NCI-H1417 (cell line): ENCODE measurements at places on chromosomes 6 and 20.

DNA sequence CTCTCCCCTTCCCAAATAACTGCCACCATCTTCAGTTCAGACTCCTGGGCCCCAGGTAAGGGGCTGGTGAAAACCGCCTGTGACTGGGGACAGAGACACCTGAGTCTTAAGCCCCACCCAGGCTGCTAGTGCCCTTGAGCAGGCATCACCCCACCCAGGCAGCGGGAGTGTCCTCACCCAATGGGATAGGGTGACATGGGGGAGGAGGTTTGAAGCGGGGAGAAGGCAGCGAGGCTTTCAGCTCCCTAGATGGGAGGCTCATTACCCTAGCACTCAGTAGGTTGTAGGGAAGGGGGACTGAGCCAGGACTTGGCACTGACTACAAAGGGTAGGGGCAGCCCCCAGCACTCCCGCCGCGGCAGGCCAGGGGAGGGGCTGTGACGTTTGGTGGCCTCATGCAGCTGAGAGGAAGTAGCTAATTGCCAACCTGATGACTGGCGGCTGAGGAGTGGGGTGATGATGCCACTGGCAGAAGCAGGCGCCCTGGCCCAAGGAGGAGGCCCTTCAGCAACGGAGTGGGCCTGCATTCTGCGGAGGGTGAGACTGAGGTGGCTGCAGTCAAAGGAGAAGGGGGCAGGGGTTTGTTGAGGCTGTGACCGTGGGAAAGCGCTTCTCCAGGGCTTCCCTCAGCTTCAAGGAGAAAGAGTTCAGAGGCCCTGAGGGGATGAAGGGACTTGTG, 126.9 kb downstream of the MRPL14 start:
- DNase-seq: peak; percentile 57

DNA sequence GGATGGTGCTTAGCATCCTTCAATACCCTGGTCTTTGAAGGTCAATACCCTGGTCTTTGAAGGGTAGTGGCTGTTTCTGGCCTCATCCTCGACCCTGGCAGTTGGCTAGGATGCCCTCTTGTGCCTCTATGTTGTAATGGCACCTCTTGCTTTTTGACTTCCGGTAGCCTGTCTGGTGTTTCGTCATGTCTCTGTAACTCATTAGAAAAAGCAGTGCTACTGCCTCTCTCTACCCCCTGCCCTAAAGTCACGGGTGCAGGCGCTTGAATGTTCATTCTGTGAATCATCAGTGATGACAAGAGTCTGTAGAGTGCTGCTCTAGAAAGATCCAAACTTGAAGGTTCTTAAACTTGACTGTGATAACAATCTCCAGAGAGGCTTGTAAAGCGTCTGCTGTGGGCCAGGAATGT, 28.3 kb downstream of the RSPO4 start:
- DNase-seq: no peak

DNA sequence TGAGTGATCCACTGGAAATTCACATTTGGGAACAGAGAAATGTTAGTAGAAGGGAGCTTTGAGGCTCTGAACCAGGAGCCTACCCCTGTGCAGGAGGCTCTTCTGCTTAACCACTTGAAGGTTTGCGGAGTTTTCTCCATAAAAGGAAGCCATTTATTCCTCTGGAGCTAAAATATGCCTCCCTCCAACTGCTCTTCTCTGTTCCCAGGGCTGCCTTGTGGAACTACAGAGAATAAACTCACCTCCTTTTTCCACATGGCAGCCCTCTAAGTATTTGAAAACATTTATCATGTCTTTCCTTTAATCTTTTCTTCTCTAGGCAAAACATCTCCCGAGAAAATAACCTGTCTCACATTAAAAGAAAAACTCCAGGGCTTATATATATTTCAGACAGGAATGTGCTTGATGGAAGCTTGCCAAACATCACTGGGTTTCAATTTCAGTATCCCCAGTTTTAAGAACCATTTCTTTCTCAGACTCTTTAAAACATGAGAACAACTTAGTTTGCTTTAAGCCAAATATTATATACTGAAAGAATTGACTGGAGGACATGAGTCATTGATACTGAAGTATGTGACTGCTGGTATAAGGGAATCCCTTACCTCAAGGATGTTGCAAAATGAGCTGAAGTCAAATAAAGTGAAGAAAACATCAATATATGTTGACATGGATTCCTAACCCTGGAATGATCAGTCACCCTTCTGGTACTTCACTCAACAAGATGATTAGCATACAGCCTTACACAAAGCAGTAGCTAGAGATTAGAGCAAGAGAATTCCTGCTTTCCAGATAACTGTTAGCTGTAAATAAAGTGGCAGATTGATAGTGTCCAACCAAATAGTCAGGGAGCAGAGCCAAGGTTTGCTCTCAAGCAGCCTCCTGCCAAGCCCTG, 74.0 kb downstream of the ZBTB2 start:
- peak; percentile 19 for DNase-seq

- peak; percentile 89 for DNase-seq
Measured at GRCh38 chr6:91659891-91660290, 1073.0 kb upstream of the MAP3K7 start.

- DNase-seq: no peak
Measured at GRCh38 chr20:38844963-38845362, 39.5 kb downstream of the PPP1R16B start.

GRCh38 chr6:12504325-12504966, 212.1 kb upstream of the PHACTR1 start:
- DNase-seq: peak; percentile 6

DNA sequence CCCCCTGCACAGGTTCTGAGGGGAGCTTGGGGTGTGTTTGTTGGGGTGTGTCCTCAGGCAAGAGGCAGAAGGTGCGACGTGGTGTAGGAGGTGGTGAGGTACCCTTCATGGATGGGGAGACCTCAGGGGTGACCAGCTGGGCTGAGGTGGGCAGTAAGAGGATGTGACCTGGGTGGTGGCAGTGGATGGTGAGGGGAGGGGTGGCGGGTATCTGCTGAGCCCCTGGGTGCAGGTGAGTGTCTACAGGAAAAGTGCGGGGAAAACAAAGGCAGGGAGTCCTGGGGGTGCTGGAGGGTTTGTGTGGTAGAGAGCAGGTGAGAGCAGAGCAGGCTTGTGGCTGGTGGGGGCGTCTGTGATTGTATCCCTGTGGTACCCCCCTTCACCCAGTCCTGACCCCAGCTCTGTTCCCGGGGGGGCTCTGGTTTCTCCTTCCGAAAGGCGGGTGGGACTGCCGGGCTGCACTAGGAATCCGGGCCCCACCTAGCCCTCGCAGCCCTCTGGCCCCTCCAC, 631 bp downstream of the RAET1L start:
- no peak for DNase-seq

GRCh38 chr6:97674802-97675201, 391.8 kb upstream of the MMS22L start:
- DNase-seq: no peak

DNA sequence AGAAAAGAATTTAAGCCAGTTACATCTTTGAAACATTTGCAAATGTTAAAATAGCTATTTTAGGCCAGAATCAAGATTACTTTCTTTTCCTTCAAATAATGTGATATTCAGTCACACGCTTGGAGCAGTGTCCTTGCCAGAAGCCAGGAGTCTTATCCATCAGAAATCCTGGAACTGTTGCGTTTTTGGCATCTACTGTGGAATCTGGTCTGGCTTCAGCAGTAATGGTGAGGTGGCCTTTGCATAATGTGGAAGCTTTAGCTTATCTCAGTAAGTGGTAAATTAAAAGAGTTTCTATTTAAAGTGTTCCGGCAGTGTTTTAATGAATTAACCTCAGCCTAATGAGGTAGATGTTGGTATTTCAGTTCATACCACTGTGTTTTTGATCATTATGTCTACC, 97.6 kb downstream of the FIG4 start:
- DNase-seq: no peak

DNA sequence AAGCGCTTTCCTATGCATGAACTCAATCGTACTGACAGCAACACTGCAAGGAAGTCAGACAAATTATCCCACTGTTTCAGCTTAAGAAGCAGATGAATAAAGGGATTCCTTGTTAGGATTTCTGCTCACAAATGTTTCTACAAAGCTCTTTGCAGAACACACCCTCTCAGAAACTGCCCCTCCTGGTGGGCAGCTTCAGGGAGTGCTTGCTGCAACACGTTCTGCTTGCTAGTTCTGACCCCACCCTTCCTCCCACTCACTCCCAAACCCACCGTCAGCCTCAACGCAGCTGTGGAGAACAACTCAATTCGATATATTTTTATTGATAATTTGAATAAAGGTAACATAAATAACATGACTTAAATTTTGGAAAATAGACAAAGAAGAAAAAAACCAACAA, 250.8 kb upstream of the PRDM1 start:
- peak; percentile 34 for DNase-seq

- no peak for DNase-seq
Measured at GRCh38 chr6:117613920-117614560, 11.7 kb upstream of the GOPC start.

DNA sequence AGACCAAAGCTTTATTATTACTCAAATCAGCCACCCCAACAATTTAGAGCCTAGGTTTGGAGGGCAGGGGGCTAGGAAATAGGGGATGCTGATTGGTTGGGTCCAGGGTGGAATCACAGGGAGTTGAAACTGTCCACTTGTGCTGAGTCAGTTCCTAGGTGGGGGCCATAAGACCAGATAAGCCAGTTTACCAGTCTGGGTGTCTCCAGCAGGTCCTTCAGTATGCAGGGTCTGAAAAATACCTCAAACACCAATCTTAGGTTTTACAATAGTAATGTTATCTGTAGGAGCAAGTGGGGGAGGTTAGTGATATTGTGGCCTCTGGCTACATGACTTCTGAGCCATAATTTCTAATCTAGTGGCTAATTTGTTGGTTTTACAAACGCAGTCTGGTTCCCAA, 63.2 kb downstream of the UBR2 start:
- no peak for DNase-seq

DNA sequence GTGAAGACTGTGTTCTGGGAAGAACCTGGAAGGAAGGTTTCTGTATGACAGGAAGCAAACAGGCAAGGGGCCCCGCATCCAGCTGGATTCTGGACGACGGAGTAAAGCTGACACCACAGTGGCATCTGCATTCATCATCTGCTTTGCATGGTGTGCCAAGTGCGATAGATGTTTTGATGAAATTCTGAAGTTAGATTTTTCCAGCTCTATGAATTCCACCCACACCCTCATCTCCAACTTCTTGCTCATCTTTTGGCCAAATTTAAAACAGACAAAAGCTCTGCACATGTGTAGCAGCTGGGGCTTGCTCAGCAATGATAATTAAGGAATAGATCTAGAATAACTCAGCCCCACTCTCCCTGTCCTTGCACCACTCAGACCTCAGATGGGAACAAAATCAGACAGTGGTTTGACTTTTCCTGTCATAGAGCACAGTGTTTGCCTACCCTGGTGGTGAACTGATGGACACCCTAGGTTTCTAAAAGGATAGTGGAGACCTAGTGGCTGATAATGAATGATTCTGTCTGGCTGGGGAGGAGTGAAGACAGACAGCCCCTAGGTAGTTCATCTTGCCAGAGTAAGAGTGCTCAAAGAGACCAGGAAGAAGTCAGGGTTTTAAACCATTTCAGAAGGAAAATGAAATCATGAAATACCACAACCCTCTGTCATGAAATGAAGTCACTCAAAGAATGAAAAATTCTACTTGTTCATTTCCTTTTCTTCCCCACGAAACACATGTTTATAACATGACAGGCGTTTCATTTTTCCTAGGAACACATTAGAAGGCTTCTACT, 85.8 kb downstream of the BCAS1 start:
- DNase-seq: no peak

- DNase-seq: no peak
Measured at GRCh38 chr20:53873230-53873604, 197.2 kb downstream of the BCAS1 start.

- DNase-seq: no peak
Measured at GRCh38 chr6:138504764-138505689, 5.7 kb upstream of the NHSL1 start.

GRCh38 chr6:108302386-108302785, 7.5 kb downstream of the AFG1L start:
- DNase-seq: no peak

DNA sequence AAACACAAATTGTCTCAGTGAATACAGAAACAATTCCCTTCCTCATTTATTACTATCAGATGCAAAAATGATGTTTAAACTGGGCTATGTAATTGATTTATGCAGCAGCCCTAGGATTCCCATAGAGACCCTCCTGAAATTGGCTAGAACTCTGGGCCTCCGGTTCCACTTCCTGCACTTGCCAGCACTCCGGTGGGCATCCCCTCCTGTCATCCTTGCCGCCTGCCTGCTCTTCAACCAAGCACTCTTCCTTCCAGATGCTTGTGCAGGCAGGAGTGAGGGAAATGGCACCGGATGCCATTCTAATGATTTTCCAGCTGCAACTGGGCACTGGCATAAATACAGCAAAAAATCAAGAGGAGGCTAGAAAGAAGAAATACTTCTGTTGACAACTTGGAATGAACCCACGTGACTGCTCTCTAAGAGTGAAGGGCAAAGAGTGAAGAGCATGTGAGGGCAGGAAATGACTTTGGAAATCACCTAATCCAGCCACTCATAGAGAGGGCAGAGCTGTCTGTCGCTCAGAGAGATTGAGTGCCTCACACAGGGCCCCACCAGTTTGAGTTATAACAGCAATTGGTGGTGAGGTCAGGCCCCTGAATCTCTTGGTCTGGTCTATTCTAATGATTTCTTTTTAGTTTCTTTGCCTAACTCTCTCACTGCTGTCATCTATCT, 3.7 kb upstream of the NEDD9 start:
- DNase-seq: no peak

GRCh38 chr6:130862370-130862769, 35.2 kb downstream of the SMLR1 start:
- no peak for DNase-seq

- DNase-seq: no peak
Measured at GRCh38 chr6:36769676-36770499, 69.4 kb downstream of the CPNE5 start.

GRCh38 chr6:16511040-16511660, 250.1 kb downstream of the ATXN1 start:
- DNase-seq: peak; percentile 28

DNA sequence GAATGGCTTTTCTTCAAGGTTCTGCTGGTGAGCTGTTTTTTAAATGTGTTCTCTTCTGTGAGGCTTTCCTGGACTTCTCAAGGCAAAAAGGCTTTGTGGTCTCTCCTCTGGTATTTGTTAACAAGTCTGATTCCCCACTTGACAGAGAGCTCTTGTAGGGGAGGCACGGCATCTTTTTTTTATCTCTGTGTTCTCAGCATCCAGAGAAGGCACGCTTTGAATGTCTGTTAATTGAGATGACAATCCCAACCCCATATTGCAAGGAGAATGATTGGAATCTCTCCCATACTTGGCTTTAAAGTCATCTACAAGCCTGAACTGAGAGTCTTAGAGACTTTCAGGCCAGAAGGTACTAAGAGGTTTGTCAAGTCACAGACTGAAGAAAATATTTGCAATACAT, 22.6 kb downstream of the EDN1 start:
- DNase-seq: no peak

- no peak for DNase-seq
Measured at GRCh38 chr6:132961610-132962009, 147.2 kb downstream of the RPS12 start.

GRCh38 chr20:42179768-42180167, 561.6 kb upstream of the CHD6 start:
- DNase-seq: no peak

GRCh38 chr20:1830240-1830639, 65.0 kb upstream of the SIRPA start:
- DNase-seq: no peak

GRCh38 chr6:142692942-142693341, 252.0 kb downstream of the HIVEP2 start:
- DNase-seq: peak; percentile 84

GRCh38 chr6:36197739-36198221, 1.2 kb downstream of the BRPF3 start:
- no peak for DNase-seq

- peak; percentile 11 for DNase-seq
Measured at GRCh38 chr6:85405175-85405852, 44.6 kb upstream of the NT5E start.

GRCh38 chr20:32494483-32495216, 90.5 kb downstream of the NOL4L start:
- peak; percentile 39 for DNase-seq
